AG08395 (cell line): ENCODE measurements at places on chromosomes 2 and 18.

DNA sequence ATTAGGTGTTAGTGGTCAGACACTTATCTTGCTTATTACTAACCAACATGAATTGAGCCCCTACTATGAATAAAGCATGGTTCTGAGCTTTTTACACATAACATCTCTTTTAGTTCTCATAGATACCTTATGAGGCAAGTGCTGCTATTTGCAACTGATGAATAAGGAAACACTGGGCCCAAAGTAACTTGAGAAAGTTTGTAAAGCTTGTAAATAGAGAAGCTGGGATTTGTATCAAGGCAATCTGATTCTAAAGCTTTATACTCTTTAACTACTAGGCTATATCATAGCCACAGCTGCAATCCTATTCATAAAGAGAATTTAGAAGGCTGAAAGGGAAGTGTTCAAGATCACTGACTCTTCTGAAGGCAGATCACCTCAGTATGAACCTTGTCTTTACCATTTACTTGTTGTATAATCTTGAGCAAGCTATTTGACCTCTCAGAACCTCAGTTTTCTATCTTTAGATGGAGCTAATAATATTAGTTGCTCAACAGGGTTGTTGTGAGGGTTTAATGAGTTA, 60.4 kb downstream of the ABCB11 start:
- no peak for DNase-seq

- no peak for DNase-seq
Observed at GRCh38 chr18:45321520-45321919, 293.8 kb upstream of the SLC14A2 start.

DNA sequence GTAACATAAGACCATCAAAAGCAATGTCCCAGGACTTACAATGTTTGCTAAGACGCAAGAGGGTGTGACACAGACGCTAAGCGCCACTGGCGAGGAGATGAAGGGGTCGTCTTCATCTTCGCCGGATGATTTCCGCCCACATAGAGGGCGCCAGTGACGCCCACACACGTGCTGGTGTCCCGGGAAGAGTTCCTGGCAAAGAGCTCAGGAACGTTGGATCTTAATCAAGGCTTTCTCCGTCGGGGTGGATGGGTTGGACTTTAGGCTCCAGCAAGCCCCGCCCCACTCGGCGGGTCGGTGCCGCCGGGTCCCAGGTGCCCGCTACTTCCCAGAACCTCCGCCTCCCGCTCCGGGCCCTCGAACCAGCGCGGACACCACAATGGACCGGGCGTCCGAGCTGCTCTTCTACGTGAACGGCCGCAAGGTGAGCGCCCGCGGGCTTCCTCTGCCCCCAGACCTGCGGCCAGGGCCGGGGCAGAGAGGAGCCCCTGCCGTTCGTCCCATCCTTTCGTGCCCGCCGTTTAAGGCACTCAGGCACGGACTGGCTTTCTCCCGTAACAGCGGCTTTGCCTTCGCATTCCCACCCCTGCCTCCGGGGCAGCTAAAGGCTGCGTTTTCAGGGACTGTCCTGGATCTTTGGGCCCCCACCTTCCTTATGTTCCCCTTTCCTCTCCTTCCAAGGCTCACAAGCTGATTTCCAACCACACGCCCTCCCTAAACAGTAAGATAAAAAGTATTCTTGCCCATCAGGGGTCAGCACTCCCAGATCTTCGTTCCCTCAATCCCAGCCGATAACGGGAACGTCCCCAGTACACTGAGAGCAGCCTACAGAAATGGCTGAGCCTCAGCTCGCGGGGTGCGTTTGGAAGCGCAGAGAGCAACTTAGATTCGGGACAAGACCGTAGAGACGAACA, at the start of gene AOX1:
AOX1 (plus strand) TSS at position 285 of the 914 bp plus-strand sequence; CDS start at position 380, 95 bp downstream.
- DNase-seq, result peak; percentile 63

GRCh38 chr2:120886534-120887319, 151.1 kb downstream of the GLI2 start:
- DNase-seq, result no peak

GRCh38 chr2:176554101-176555048, 285.1 kb downstream of the MTX2 start:
- DNase-seq, result peak; percentile 71

GRCh38 chr2:6865346-6866274, at the start of gene CMPK2:
CMPK2 (minus strand) TSS chr2:6865907; CDS start chr2:6865696, 211 bp downstream.
- peak; percentile 55 for DNase-seq

DNA sequence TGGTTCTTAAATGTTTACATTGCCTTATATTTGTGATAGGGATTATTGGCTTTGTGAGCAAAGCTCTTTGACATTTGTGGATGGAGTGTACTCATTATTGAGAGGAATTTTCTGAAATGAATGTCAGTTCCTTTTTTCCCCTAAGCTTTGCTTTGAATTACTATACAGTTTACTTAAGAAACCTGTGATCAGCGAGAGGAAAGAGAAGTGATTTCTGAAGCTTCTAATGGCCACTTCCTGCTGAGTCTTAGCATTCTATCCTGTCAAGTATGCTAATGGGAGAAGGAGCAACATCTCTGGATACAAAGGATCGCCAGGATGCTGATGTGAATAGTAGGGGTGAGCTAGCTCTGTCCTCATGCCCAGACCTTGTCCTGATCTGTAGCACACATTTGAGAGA, 47.8 kb upstream of the MGAT5 start:
- no peak for DNase-seq

DNA sequence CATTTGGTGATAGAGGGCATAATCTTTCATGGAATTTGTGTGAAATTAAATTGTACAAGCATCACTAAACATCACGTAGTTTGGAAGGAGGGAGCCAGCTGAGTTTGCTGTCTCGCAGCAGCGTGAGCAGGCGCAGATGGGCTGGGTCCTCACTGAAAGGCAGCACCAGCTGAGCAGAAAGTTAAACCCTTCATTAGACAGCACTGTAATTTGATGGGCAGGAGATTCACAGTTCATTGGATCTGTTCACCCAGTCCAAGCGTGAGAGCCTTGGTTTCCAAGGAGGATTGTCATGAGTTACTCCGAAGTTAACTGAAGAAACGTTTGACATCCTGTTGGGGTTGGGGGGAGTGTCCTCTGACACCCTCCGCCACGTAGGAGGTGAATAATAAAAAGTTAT, 89.8 kb upstream of the NFATC1 start:
- no peak for DNase-seq

DNA sequence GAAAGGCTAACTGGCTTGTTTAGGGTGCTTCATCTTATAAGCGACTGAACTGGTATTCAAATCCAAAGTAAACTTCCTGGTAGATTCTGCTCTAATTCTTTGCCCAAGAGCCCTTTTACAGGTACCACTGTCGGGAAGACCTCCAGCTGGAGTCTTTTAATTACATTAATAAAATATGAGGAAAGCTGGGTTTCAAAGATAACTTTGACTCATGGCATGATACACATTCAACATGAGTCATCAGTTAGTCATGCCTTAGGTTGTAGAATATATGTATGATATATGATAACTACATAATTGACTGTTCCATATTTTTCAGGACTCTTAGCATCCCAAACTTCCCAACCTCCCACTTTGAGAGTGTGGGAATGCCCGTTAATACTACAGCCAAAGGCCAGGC, 32.3 kb downstream of the ZCCHC2 start:
- no peak for DNase-seq

DNA sequence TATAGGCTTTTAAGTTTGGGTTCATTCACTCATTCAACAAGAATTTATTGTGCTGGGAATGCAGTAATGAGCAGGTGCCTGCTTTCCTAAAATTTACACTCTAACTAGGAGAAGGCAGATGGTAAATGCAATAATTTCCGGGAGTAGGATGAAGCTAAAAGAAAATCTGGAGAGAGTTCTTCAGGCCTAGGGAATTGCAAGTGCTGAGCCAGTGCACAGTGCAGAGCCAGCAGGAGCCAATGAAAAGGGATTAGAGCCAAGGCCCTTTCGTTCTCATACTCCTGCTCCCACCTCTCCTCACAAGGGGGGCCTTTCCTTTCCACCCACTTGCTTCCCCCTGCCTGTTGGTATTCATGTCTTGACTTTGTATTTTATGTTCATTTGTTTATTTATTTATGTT, 55.1 kb downstream of the CFAP221 start:
- DNase-seq, result no peak

DNA sequence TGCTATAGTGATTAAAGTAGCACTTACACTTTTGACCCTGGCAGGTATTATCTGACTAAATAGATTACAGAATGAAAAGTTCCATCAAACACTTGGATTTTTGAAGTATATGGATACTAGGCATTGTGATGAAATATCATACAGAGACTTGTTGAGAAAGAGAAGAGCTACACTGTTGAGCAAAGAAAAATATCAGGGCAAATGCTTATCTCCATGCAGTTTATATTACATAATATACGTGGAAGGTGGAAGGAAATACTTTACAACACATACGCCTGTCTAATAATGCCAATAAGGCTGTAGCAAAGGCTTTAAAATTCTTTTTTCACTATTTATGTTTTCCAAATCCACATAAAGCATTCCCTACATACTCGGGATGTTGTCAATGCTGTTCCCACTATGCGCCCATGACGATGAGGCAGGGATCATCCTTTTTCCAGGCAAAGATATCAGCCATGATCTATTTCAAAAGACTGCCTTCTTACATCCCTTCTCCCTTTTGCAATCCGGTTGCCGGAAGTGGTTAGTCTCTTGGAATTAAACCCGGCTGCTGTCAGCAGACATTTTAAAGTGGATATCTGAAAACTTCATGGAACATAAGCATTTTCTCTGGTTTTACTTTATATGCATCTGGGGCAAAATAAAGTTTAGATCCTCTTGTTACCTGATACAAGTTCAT, 92.6 kb upstream of the ITGA4 start:
- DNase-seq, result no peak

- no peak for DNase-seq
Observed at GRCh38 chr2:68951899-68952298, 794 bp downstream of the GKN2 start.

- no peak for DNase-seq
Observed at GRCh38 chr2:125427721-125428315, 1228.1 kb upstream of the GYPC start.

- DNase-seq, result no peak
Observed at GRCh38 chr18:62189208-62189607, 2.2 kb downstream of the RELCH start.

DNA sequence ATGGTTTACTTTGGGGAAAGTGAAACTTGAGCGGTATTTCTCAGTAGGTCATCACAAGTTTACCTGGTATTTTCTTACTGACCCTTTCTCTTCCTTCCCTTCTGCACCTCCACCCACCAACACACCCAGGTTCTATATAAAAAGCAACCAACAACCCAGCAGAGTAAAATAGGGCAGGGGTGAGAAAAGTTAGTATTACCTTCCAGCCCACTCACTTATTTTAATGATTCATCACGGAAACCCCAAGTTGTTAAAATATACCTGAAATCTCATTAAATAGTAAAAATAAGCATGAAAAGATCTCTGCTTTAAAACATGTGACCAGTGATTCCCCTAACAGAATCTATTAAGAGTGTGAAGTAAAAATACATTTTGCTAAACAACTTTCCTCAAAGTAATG, 306.1 kb downstream of the ZEB2 start:
- DNase-seq, result no peak

DNA sequence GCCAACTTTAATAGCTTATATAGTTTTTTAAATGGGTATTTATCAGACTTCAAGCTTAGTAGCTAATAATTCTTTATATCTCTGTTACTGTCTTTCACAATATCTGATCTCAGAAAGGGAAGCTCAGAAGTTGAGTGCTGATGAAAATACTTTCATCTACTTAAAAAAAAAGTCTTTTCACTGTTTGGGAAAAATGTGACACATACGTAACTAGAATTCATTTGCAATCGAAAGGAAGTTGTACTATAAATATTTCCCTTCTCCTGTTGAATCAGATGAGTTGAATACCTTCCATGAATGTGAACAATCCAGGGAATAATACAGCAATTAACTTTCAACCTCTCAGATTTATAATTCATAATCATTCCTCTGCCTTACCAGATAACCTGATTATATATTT, 811 bp upstream of the SCG2 start:
- DNase-seq, result no peak

DNA sequence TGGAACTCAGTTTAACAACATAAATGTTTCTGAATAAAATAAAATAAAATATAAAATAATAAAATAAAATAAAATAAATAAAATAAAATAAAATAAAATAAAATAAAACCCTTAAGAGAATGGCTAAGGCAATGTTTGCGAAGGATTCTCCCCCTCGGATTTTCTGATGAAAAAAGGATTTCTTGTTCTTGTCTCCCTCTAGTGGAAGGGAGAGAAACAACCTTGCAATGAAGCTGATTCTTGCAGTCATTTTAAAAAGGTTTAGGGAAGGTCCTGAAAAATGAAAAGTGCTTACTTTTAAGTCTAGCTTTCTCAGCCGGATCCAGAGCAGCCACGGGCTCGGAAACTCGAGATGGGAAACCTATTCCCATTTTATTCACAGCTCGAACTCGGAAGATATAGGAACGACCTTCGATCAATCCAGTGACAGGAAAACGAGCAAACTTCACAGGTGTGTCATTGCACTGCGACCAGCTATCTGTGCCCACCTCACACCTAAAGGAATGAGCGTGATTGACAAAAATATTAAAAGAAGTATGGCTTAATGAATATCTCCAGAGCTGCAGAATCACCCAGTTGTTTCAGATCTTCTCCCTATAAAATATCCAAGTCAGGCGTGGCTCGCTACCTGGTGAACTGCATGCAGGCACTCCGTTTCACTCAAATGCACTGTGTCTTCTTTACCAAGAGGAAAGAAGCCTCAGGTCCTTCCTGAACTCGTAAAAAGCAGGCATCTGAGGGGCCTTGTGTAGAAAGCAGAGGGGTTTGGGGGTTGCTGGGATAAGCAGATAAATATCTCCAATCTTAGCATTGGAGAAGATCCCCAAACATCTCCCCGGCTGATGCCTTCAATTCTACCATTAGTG, 68.1 kb downstream of the MYOM1 start:
- DNase-seq, result peak; percentile 47

DNA sequence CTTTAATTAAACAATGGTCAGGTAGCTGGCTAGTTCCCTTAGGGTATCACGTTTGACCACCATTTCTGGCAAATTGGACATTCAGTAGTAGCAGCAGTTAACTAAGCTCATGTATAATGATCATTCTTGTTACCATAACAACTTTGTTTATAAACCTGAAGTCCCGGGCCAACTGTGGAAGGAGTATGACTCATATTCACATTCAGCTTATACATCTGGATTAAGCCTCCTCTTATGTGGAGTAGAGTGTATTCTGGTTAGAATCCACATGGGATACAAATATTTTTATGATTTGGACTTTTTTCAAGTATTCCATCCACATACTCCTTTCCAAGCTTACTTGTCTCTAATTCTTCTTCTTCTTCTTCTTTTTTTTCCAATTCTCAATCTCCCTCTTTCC, 70.3 kb upstream of the ZSWIM2 start:
- peak; percentile 41 for DNase-seq
